GM13976 (cell line): ENCODE measurements at places on chromosomes 1 and 21.

DNA sequence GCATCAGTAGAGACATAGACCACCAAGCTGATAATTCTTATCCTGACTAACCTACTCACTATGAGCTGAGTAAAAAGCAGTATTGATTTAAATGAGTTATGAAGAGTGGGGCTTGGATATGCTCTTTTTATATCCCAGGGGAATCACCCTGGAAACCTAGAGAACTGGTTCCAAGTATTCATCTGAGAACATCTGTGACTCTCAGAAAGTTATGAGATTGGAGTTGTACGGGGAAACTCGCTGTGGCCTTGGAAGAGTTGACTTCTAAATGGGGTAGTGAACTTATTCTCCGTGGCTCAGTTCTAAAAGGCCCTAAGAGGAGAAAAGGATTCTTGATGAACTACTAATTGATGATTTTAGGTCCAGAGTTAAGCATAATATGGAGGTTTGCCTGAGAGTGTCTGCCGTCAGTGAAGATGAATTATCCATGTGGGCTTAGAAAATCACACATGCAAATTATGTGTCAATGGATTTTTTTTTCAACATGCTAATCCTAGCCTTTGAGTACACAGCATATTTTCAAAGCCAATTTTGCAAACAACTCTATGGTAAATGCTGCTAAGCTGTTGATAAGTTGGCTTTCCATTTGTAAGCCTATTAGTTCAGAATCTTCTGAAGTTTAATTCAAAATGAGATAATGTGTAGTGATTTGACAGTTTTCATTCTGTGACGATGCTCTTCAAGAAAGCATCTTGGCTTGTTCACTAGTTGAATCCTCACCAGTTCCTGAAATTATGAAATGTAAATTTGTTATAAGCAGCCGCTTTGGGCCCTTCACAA, 122.7 kb downstream of the FGGY start:
- no peak for DNase-seq

- DNase-seq = no peak
Observed at GRCh38 chr1:170853867-170854266, 81.5 kb upstream of the MROH9 start.

DNA sequence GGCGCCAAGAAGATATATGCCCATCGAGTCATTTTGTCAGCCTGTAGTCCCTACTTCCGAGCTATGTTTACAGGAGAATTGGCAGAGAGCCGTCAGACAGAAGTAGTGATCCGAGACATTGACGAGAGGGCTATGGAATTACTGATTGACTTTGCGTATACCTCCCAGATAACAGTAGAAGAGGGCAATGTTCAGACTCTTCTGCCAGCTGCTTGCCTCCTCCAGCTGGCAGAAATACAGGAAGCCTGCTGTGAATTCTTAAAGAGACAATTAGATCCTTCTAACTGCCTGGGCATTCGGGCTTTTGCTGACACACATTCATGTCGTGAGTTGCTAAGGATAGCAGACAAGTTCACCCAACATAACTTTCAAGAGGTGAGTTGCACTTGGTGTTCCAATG, 19.1 kb downstream of the KLHL20 start:
- no peak for DNase-seq

DNA sequence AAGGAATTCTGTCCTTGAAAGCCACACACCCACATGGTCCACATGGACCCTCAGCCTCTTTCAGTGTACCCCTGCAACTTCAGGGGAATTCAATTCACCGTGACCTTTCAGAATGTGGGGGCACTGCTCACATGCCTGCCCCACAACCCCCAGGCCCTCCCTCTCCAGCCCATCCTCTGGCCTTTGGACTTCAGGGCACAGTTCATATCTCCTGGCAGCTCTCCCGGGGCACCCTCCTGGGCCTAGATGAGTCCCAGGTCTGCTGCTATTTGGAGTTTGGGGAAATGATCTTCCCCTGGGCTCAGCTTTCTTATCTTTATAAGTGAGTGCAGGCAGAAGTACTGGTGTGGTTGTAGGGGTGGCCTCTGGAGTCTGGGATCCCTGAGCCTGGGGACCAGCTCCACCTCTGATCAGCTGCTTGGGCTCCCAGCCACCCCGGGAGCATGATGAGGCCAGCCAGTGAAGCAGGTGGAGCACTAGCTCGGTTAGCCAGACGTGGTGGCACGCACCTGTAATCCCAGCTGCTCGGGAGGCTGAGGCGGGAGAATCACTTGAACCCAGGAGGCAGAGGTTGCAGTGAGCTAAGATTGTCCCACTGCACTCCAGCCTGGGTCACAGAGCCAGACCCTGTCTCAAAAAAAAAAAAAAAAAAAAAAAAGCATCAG, 15.8 kb downstream of the C1orf167 start:
- DNase-seq = no peak

DNA sequence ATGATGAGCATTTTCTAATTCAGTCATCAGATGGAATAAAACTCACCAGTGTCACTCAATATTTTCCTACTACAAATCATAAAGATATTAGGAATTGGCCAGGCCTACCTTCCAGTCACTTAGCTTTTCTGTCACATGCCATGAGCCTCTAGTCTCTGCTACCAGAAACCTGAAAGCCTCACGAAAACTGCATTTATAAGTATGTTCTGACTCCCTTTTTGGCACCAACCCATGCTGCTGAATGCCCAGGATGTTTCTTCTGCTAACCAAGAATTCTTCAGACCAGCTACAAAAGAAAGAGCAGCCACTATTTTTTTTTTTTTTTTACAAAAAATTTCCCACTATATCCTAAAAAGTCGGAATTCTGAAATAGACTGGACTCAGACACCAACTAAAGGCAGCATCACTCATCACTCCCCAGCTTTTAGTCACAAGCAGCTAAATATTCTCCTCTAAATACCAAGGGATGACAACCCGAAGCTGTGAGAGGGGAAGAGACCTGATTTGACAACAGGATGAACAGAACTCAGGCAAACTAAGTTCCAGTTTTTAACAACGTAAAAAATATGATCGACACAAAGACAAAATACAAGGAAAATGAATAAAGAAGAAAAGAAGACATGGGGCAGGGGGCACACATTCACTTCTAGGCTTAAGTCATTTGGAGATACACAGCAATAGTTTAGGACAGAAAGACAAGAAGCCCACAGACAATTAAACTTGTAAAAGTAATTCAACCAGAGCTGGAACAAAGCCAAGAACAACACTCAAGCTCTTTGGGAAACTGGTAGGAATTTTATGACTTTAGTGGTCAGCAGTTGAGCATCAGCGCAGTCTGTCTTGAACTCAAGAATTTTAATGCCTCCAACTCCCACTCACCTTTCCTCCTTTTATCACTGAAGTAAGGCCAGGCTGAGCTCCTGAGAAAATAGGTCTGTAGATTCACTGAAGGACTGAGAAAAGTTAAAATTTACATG, 1.7 kb downstream of the DCAF8 start:
- no peak for DNase-seq

DNA sequence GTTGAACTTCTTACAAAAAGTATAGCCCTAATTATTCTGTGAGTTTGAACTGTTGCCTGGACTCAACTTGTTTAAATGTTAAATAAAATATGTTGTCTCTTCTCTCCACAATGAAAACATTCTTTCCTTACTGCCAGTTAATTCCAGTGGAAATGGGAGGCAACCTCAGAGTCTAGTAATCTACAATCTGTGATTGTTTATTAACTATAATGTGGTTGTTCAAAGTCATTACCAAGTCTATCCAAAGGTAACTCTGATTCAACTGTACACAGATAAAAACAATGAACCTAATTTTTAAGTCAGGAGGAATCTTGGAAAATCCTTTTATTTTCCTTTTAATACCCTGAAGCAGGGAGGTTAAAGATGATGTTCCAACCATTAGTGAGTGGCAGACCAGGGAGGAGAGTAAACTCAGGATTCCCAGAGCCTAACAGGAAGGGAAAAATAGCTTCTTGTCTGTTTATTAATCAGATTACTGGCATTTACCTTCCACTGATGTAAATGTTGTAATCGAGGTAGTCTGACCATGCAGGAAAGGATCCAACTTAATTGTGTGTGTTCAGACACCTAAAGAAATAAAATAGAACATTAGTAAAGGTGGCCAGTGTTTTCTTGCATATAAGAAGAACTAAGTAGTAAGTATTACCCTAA, 57.1 kb upstream of the TBX15 start:
- DNase-seq = no peak

DNA sequence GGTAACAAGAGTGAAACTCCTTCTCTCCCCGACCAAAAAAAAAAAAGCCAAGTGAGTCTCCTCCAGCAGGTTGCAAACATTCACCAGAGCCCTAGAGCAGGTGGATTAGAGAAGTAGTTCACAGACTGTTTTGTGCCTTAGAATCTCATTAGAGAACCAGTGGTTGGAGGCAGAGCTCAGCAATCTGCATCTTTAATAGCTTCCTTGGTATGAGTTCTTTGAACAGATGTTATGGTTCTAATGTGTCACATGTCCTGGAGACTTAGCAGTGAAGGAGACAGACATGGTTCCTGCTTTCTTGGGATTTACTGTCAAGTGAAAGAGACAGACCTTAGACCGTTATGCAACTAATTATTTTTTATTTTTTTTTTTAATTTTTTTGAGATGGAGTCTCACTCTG, 26.8 kb downstream of the SESN2 start:
- DNase-seq = no peak

GRCh38 chr1:53573522-53573921, 114.3 kb downstream of the DMRTB1 start:
- no peak for DNase-seq
